Effector memory CD8-positive, alpha-beta T cell (primary cell): ENCODE measurements at places on chromosomes 3 and 15.

- DNase-seq = no peak
Observed at GRCh38 chr3:151278230-151278629, at the start of gene P2RY14. TSS of gene P2RY14 (minus strand) at chr3:151278542. CDS start at chr3:151214316, 64,226 bp downstream.

DNA sequence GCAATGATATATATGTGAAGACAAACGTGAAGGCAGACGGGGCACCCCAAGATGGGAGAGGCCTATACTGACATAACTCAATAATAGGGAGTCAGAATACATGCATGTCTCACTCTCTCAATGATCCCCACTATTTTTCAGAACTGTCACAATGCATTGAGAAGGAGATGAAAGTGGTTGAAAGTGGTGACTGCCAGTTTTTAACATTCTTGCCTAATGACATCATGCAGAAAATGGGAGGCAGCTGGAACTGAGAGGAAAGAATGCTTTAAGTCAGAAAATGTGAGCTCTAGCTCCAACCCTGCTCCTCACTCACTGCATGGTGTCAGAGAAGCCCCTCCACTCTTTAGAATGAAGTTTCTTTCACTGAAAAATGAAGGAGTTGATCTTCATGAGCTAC, 55.3 kb upstream of the P2RY1 start:
- DNase-seq = no peak

- DNase-seq = no peak
Observed at GRCh38 chr3:88075497-88075896, 16.4 kb downstream of the ZNF654 start.

DNA sequence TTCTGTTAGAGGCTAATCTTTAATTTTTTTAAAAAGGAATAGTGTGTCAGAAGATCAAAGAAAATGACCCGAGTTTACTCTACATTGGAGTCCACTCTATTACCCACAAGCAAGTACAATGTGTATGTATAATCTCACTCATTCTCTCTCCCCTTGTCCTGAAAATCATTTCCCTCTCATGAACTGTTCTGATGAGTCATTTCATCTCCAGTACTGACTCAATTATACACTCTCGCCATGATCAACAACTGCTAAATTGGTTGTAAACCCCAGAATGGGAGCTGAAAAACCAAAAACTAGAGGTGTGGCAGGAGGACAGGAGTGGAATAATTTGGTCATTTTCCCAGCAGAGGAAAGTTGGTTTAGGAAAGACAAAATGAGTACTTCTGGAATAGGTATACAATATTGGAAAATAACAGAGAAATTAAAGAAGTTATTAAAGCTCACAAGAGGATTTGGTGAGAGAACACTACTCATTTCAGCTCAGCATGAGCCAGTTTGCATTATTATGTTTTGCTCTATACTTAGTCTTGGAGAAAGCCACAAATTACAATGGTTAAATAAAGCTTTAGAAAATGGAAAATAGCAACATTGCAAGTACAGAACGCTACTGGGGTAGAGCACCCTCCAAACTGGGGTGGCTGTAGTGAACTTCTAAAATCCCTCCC, 144.3 kb upstream of the PFN2 start:
- DNase-seq = no peak

- no peak for DNase-seq
Observed at GRCh38 chr3:150396956-150397550, 11.0 kb upstream of the TSC22D2 start.

- no peak for DNase-seq
Observed at GRCh38 chr3:61940236-61940635, 378.9 kb downstream of the PTPRG start.

- DNase-seq = no peak
Observed at GRCh38 chr3:18888370-18888769, 259.9 kb upstream of the KCNH8 start.

GRCh38 chr3:39349080-39349479, 19.6 kb downstream of the CCR8 start:
- DNase-seq = no peak

- DNase-seq = no peak
Observed at GRCh38 chr3:188860147-188860546, 311.6 kb upstream of the TPRG1 start.

- no peak for DNase-seq
Observed at GRCh38 chr3:140579260-140579659, 98.6 kb upstream of the TRIM42 start.

DNA sequence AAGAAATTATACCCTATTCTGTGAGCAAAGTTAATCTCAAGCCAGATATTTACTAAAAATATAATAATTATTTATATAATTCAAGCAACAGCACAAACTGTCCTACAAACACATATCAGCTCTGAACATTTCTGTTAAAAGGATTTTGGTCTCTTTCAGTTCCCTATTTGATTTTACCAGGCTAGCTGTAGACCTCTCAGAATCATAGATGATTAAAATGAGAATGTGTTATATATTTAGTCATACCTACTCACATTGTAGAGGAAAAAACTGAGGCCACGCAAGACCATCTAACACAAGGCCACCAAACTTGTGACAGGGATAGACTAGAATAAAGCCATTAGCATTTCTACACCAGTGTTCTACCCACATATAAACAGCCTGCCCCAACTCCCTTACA, 28.5 kb downstream of the ACKR4 start:
- DNase-seq = no peak

DNA sequence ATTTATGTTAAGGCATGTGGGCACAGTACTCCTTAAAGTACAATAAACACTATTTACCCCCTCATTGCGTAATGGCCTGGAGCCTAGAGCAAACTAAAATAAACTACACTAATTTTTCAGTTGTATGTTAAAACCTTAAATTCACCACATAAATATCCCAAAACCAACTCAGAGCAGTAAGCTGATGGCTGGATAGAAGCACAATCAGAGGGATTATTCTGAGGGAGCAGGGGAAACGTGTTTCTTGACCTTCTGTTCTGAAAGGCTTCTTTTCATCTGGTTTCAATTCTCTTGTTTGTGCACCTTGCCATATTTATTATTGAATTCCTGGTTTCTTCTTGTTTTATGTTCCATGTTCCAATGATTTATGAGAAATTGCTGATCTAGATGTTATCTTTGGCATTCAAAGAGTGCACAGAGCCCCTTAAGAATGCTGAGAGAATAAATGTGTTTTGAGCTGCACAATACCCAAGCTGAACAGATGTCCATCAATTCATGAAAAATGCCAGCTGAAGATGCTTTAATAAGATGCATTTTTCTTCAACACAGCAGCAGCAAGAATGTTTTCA, 29.6 kb downstream of the RPL22L1 start:
- no peak for DNase-seq

- no peak for DNase-seq
Observed at GRCh38 chr3:8413337-8413926, 88.2 kb upstream of the LMCD1 start.

DNA sequence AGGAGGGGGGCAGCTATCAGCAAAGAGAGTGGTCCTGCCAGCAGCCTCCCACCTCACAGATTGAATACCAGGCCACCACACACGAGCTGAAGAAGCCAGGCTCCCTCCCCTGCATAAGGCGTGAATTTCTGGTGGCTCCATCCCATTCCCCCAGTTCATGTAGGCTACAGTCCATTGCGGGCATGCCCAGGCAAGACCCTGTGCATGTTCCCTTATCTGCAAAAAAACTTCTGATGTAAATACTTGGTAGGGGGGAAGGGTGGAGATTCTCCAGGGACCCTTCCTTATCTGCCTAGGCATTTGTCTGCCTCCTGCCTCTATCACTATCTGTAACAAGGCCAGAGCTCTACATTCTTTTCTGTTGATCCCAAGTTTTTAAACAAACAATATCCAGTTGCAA, 27.6 kb upstream of the UBP1 start:
- no peak for DNase-seq

- DNase-seq = no peak
Observed at GRCh38 chr3:13338231-13338630, 81.9 kb downstream of the NUP210 start.

GRCh38 chr15:74920456-74920855, 13.8 kb upstream of the FAM219B start:
- DNase-seq = no peak

GRCh38 chr3:154123906-154124305, 2.7 kb downstream of the ARHGEF26 start:
- DNase-seq = no peak

DNA sequence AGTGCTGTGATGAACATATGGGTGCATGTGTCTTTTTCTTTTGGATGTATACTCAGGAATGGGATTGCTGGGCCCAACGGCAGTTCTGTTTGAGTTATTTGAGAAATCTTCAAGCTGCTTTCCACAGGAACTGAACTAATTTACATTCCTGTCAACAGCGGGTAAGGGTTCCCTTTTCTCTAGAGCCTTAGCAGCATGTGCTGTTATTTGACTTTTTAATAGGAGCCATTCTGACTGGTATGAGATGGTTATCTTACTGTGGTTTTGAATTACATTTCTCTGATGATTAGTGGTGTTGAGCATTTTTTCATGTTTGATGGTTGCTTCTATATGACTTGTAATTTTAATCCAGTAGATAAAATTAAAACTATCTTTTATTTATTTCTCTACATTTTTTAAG, 1168.6 kb upstream of the ALCAM start:
- no peak for DNase-seq

DNA sequence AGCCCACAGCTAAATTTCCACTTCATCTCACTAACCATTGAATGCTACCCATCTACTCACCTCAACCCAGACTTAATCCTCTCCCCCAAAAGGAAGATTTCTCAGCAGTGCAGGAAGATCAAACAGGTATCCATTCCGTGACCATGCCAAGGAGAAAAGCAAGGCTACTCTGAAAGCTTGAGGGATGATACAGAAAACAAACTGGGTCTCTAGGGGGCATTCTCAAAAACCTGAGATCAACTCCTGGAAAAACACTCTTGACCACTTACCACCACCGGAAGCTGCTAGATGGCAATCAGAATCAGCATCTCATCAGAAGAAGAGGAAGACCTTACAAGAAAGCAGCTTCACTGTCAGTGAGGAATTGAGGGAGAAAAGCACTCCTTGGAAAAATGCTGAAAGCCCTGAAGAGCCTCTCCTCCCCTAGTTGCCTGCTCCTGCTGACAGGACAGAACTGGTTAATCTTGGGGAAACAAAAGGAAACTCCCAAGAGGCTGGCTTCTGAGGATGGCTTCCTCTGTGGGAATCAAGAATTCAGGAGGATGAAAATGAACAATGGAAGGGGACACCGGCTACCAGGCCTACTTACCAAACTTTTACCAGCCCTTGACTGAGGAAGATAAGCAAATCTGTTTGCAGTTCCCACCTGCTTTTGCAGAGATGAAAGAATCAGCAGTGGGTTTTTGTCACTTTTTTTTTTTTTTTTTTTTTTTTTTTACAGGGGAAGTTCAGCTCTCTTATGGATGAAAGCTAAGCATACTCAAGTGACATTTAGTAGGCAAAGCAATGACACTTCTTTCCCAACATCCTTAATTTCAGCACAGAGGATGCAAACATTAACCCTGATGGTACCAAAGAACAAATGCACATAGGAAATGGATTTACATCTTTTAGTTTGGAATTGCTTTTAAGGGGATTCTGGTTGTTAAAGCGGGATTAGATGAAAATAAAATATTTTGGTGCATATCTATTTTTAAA, at the start of gene ATP8B4:
ATP8B4 (minus strand) TSS at position 171 of the 978 bp plus-strand sequence. CDS start 12,267 bp downstream, outside the sequence.
- DNase-seq = no peak

- DNase-seq = no peak
Observed at GRCh38 chr3:14864131-14864530, 45.4 kb downstream of the FGD5 start.

DNA sequence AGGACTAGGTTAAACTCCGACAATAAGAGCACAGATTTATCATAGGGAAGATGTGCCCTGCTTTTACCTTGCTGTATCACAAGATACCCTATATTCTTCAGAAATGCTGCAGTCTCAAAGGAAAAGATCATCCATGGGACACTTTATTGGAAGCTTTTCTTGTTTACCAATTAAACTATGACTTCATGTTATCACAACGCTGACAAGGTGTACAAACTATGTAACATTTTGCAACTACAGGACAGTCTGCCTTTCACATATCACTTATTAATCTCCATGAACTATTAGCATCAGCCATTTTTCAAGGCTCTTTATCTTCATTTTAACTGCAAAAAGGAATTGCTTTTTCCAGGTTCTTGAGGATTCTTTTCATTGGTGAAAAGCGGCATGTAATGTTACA, 34.0 kb downstream of the CBLB start:
- DNase-seq = no peak

GRCh38 chr3:27993051-27993450, 248.4 kb upstream of the CMC1 start:
- DNase-seq = no peak

GRCh38 chr15:89052474-89052873, 35.8 kb upstream of the ABHD2 start:
- DNase-seq = no peak

DNA sequence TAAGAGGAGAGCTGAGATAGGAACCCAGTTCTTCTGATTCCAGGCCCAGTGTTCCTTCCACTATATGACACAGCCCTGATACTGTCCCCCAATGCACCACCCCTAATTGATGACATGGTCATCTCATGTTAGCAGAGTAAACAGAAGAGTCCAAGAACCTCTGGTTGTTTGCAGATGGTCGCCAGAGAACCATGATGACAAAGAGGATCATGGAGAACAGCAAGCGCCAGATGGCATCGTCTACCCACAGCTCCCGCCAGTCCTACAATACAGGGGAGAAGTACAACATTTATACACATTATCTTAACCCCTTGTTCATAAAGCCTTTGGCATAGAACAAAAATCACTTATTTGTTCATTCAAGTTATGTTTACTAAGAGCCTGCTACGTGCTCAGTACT, 18.5 kb upstream of the VPS39 start:
- DNase-seq = no peak

- DNase-seq = no peak
Observed at GRCh38 chr3:129377615-129378014, 50.8 kb downstream of the EFCAB12 start.

GRCh38 chr3:195900436-195901355, 7.7 kb downstream of the TNK2 start:
- no peak for DNase-seq

DNA sequence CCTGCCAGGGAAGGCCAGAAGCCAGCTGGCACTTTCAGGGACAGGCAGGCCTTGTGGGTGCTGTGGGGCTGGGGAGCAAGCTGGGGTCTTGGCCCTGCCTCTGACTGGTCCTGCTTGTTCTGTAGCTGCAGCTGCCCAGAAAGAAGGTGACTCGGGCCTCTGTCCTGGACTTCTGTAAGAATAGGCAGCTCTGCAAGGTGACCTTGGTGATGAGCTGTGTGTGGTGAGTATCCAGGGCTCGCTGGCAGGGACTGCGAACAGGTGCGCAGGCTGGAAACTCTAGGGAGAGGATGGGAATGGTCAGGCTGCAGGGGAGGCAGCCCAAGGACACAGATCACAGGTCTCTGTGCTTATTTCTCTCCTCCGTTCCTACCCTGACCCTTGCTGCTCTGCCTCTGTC, 31.2 kb downstream of the SLC22A14 start:
- no peak for DNase-seq

GRCh38 chr3:69539134-69539533, 153.2 kb upstream of the FRMD4B start:
- DNase-seq = no peak

GRCh38 chr3:99875581-99875928, 57.9 kb downstream of the CMSS1 start:
- DNase-seq = no peak

DNA sequence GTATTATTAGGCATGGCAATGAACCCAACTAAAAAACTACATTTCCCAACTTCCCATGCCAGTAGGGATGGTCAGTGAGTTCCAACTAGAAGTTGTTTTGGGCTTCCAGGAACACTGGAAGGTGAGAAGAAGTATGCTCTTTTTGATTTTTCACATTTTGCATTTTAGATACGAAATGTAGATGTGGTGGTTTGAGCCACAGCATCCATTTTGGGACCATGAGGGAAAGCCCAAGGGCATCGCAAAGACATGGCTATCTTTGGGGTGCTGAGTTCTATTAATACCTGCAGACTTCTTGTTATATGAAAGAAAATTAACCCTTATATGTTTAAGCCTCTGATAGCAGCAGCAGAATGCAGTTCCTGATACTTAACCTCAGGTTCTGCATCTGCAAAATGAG, 62.9 kb downstream of the PTPRG start:
- DNase-seq = no peak
